ENCODE measurements at places on chromosomes 5 and 9. TPM values are rescaled to one million over a fixed set of nuclear protein-coding genes. Genes with fewer than 3 reads are reported as not detected.

The DPYSL3 gene
- total RNA-seq = not detected

The ADRB2 gene
- 3.2 TPM for total RNA-seq

The CXCL14 gene
- total RNA-seq = not detected

The C1QTNF2 gene
- total RNA-seq = not detected

The SOX30 gene
- total RNA-seq = 0.47 TPM

The LCN9 gene
- total RNA-seq = not detected

The LRRC14B gene
- total RNA-seq = not detected

The SLC24A2 gene
- not detected for total RNA-seq

The GRXCR2 gene
- not detected for total RNA-seq

The SLCO4C1 gene
- total RNA-seq = 0.33 TPM

The WNT8A gene
- total RNA-seq = not detected

The PROB1 gene
- total RNA-seq = 3.6 TPM

The CAMK2A gene
- total RNA-seq = not detected

The BSPRY gene
- 1.3 TPM for total RNA-seq

The DDX4 gene
- total RNA-seq = not detected

The LYSMD3 gene
- 18.3 TPM for total RNA-seq

The AFF4 gene
- total RNA-seq = 42.7 TPM

The PCDHA9 gene
- not detected for total RNA-seq

The SLC6A19 gene
- not detected for total RNA-seq

The TEX10 gene
- total RNA-seq = 26.5 TPM

The CDX1 gene
- not detected for total RNA-seq

The MELK gene
- total RNA-seq = 0.76 TPM

The BARX1 gene
- not detected for total RNA-seq

The PCDHGA4 gene
- 0.34 TPM for total RNA-seq

The MTX3 gene
- 20.0 TPM for total RNA-seq

The BHMT2 gene
- total RNA-seq = not detected

All from activated B cell treated with CpG ODN at 0.5 μM for 24 hours (primary cell).